ENCODE measurements at places on chromosomes 5 and 9.

DNA sequence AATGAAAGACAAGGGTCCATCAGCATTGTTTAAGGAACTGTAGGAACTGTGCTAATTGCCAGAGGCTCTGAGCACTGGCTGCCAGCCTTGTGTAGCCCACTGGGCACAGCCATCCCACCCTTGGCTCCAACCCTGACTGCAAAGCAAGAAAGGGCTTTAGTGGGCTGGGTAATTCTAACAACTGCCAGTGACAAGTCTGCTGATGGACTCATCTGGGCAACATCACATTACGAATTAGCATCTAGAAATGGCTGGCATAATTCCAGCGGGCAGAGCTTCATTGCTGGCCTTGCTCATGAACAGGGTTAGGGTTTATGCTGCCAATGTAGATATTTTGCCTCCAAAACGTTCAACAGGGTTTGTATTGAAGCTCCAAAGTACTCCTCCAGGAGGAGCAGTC is 326.9 kb downstream of the ARHGEF28 start:
- no peak for DNase-seq

GRCh38 chr5:645421-645820 is 33.3 kb downstream of the CEP72 start:
- no peak for DNase-seq

- DNase-seq = no peak
Observed at GRCh38 chr9:124788542-124789217, 11.7 kb downstream of the OLFML2A start.

DNA sequence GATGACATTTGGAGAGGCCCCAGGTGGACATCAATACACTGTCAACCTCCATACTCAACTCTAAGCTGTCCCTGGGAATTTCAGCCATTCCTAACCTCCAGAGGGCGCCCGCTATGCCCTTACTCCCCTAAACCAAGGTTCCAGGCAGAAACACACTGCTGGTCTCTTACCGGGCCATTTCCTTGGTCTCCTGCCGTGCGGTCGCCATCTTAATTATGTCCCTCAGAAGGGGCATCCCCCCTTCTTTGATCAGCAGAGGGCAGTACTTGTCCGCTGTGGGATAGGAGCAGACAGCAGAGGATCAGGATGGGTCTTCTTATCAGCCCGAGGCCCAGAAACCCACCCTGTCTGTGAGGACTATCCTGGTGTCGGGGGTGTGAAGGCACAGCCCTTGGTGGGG is 9.3 kb upstream of the ZDHHC12 start:
- DNase-seq = peak; percentile 69

DNA sequence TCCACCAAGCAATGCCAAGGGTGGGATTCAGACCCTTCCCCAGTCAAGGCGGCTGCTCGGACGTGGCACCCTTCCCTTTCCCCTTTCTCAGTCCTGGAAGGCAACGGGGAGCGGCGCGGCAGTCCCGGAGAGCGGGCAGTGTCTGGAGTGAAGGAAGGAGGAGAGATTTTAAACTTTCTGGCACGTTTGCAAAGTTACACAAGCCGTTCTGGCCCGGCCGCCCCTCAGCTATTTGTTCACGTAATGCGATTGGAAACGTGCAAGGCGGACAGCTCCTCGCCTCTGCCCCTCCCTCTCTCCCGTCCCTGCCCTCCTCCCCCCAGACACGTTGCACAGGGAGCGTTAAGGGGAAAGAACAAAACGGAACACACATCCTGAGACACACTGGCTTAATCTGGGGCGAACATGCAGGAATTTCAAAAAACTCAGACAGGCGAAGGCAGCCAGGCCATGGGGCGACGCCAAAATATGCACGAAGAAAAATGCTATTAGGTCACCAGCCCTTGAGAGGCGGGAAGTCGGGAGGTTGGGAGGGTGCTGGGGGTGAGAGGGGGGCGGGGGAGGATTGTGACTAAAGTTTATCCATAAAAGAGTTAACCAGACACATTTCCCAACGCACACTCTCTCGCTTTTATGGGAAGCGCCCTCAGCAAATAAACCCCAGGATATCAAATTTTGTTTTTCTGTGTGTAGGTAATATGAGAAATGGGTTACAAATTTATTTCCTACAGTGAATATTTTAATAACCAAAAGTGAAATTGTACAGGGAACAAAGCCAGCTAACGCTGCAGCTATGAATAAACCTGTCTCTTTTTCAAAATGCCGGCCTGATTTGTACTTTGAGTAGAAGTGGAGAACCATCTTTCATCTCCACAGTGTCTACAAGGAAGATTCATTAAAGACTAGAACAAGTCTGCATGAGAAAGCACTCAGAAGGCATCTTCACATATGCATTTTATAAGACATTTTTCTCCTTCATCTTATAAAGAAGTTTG is at the start of gene LOX:
LOX (minus strand) TSS at position 144 of the 995 bp plus-strand sequence. CDS start 274 bp downstream, outside the sequence.
- no peak for DNase-seq

GRCh38 chr5:165508861-165509260 is 2003.4 kb downstream of the MAT2B start:
- DNase-seq = no peak

DNA sequence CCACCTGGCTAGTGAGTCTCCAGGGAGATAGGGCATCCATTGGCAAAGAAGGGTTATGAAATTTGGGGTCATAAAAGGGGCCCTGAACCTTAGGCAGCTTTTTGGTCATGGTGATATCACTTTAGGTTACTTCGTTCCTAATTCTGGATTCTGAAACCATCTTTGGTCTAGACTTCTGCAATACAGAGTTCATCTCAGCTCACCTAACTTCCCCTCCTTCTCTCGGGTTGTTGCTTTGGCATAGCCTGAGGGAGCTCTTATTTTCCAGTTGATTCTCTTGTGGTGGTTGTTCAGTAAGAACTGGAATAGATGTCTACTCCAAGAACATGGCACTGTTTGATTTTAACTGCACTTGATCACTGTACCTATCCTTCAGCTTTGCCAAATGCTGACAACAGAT is 148.9 kb upstream of the RUSC2 start:
- DNase-seq = no peak

GRCh38 chr5:179374506-179375235 is 29.4 kb upstream of the ADAMTS2 start:
- no peak for DNase-seq

GRCh38 chr5:6961837-6962635 is 248.8 kb downstream of the TENT4A start:
- no peak for DNase-seq

GRCh38 chr5:2725980-2726765 is 25.3 kb downstream of the IRX2 start:
- no peak for DNase-seq

GRCh38 chr5:1293416-1294205 is 1.3 kb downstream of the TERT start:
- no peak for DNase-seq

- no peak for DNase-seq
Observed at GRCh38 chr5:74476046-74476818, 164.3 kb downstream of the ENC1 start.

GRCh38 chr5:36418152-36418979 is 116.7 kb upstream of the RANBP3L start:
- no peak for DNase-seq
